ENCODE measurements at places on chromosomes 12 and 14. TPM values are rescaled to one million over a fixed set of nuclear protein-coding genes. Genes with fewer than 3 reads are reported as not detected.

Gene DBX2
- not detected for total RNA-seq

DNA sequence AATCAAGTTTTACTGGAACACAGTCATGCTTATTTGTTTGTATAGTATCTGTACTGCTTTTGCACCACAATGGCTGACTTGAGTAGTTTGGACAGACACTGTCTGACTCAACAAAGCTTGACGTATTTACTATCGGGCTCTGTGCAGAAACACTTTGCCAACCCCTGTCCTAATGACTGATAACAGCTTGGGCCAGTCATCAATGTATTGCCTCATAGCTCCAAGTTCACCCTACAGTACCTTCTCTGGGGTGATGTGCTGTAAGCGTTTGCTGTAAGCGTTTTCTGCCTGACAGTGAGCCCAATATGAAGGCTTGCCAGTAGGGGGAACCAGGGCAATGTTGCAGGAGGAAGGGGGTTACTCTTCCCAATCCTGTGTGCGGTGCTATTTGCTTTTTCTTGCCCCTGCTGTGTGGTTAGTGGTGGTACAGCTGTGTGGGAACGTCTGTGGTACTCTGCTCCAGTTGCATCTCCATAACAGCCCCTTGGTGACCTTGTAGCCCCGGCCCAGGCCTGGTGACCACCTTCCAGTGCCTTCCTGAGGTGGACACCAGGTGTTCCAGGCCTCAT, 5.4 kb upstream of the CCDC177 start:
- DNase-seq = peak; percentile 36
- peaks cover 3% of the 10 kb centered on the region for H3K4me1 ChIP-seq
- H3K4me3 ChIP-seq = no peak overlapping the region
- H3K27me3 ChIP-seq = peaks cover 30% of the 10 kb centered on the region

- no peak for DNase-seq
- no peak overlapping the region for H3K4me3 ChIP-seq
- H3K4me1 ChIP-seq = no peaks in the 10 kb centered on the region
- no peaks in the 10 kb centered on the region for H3K27me3 ChIP-seq
- peaks cover 12% of the 10 kb centered on the region for H3K36me3 ChIP-seq
These were observed 123.3 kb downstream of the CEP83 start for GRCh38 chr12:94336211-94336925.

- H3K27me3 ChIP-seq = no peaks in the 10 kb centered on the region
- H3K27ac ChIP-seq = no peak overlapping the region
- H3K4me3 ChIP-seq = no peak overlapping the region
- peaks cover 2% of the 10 kb centered on the region for H3K36me3 ChIP-seq
- DNase-seq = no peak
These were observed 50.1 kb downstream of the CRADD start for GRCh38 chr12:93727195-93727811.

Gene FGF23
- total RNA-seq = not detected

DNA sequence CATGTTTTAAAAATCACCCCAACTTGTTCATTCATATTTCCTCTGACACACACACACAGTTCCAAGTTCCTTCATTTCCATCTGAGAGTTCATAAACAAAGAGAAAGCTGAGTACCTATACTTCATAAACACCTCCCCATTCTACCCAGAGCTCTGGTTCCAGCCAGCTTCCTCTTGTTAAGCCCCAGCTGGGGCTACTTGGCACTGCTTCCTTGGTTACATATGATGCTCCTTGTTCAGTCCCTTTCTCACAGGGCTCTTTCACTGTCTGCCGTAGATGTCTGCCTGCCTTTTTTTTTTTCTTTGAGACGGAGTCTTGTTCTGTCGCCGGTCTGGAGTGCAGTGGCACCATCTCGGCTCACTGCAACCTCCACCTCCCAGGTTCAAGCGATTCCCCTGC, 77.5 kb downstream of the COX16 start:
- H3K36me3 ChIP-seq = no peaks in the 10 kb centered on the region
- H3K4me1 ChIP-seq = no peaks in the 10 kb centered on the region
- no peak overlapping the region for H3K27ac ChIP-seq
- peaks cover 21% of the 10 kb centered on the region for H3K27me3 ChIP-seq
- H3K4me3 ChIP-seq = no peak overlapping the region

Measured in activated CD4-positive, alpha-beta T cell treated with anti-CD3 and anti-CD28 coated beads, Interleukin-2, amount 10 ng/mL, durations not matched to agents 7 days and 5 days (primary cell).